Hematopoietic multipotent progenitor cell treated with erythropoietin and hydrocortisone succinate and interleukin-3 and kit ligand, for 6 days (in vitro differentiated cells): ENCODE measurements at places on chromosomes 2 and 18.

- DNase-seq: no peak
These were observed 9.9 kb downstream of the TOGARAM2 start for GRCh38 chr2:28991021-28991420.

DNA sequence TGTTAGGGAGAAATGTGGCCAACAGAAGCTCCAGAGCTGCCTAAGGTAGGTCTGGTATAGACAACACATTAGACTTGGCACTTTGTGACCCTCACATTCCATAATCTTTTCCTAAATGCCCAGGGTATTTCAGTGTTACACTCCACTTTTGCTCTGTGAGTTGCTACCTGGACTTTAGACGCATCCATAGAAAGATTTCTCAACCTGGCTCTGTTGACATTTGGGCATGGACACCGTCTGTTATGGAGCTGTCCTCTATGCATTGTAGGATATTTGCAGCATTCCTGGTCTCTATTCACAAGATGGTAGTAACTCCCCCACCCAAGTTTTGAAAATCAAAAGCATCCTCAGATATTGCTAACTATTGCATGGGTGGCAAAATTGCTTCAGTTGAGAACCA, 136.5 kb upstream of the NETO1 start:
- DNase-seq: no peak

- DNase-seq: no peak
These were observed 70.3 kb upstream of the SNTG2 start for GRCh38 chr2:880201-880970.

GRCh38 chr2:180002198-180002770, 4.8 kb downstream of the CWC22 start:
- peak; percentile 36 for DNase-seq

DNA sequence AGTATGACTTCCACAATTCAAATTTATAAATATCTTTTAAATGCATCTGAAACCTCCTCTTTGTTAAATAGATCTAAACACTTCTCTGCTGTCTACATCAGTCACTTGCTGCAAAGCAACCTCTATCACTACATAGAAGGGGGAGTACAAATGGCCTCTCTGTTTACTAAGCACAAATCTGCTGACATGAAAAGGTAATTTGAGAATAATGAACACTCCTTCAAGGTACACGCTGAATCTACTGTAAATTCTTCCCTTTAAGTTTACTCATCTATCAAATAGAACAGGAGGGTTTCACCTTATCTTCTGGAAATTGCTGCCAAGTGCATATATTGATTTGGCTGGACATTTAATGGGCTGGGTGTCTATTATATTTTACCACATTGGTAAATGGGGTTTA, 879.6 kb downstream of the SUCLG1 start:
- DNase-seq: no peak

- DNase-seq: peak; percentile 27
These were observed 143.0 kb upstream of the SLC1A4 start for GRCh38 chr2:64846177-64846576.

DNA sequence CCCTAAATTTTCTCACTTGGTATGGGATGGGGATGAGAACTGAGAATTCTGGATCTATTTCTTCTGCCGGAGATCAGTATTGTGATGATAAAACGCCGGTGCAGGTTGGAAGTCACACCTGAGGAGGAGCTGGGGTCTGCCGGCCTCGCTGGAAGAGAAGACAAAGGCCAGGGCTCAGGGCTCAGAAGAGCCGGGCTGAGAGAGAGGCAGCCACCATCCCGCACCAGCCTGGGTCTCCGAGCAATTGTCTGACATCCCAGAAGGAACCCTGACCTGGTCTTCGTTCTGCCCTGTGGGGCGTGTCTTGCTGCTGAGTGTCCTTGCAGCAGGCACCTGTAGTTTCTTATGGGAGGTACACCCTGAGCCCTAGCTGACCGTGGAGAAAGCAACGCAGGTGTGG, 31.4 kb upstream of the SALL3 start:
- no peak for DNase-seq

- no peak for DNase-seq
These were observed 9.8 kb downstream of the TRAK2 start for GRCh38 chr2:201441409-201441808.

DNA sequence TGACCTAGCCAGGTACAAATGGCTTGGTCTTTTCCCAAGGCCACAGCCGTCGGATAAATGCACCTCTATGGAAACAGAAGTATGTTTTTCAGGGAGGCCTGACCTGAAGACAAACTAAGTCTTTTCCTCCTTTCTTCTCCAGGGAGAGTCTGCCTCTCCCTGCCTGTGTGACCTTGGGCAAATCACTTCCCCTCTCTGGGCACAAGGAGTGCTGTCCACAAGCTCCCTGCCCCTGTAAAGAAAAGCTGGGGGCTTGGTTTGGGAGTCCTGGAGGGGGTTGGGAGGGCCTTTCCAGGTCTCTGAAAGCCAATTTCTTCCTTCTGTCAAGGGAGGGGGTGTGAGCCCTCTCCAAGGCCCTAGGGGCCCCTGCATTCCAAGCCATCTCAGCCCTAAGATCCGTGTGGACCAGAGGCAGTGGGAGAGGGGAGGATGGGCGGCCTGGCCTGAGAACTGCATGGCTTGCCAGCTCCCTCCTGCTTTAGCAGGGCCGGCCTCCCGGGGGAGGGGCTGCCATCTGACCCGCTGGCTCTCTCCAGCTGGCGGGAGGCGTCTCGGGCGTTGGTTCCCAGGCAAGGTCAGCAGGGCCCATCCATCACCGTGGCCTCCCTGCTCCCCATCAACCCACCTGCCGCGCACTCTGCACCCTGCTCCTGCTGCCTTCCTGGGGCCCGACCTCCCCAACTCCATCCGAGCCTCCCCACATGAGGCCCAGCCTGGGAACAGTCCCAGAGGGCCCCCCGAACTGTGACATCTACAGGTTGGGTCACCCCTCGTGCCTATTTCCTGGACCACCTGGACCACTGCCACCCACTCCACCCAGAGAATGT, 61.4 kb downstream of the SMAD7 start:
- DNase-seq: no peak

- DNase-seq: no peak
These were observed 12.9 kb upstream of the PGAP1 start for GRCh38 chr2:196939371-196939770.

GRCh38 chr2:235516257-235516656, 22.4 kb downstream of the AGAP1 start:
- no peak for DNase-seq

GRCh38 chr2:240435948-240436682, 652 bp downstream of the GPC1 start:
- no peak for DNase-seq

GRCh38 chr2:128710729-128711128, 392.1 kb upstream of the HS6ST1 start:
- peak; percentile 72 for DNase-seq

DNA sequence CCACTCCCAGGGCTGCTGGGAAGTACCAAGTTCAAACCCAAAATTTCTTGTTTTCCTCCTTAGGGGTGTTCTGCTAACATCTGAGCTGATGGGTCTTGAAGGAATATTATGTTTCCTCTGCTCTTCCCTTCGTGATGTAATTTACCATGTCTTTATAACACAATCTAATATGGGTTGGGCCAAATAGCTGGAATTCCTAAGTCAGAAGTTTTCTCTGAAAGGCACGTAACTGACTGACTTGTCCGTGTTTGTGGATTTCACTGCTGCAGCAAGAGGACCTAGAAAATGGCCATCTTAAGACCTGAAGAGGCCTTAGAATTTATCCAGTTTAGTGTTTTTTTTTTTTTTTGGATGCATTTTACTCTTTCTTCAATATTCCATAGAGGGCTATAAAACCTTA, 256.7 kb downstream of the DCDC2C start:
- no peak for DNase-seq

- DNase-seq: no peak
These were observed 68.8 kb downstream of the MAP4K4 start for GRCh38 chr2:101766337-101766736.

- DNase-seq: peak; percentile 14
These were observed 32.1 kb downstream of the ASAP2 start for GRCh38 chr2:9238591-9239326.

DNA sequence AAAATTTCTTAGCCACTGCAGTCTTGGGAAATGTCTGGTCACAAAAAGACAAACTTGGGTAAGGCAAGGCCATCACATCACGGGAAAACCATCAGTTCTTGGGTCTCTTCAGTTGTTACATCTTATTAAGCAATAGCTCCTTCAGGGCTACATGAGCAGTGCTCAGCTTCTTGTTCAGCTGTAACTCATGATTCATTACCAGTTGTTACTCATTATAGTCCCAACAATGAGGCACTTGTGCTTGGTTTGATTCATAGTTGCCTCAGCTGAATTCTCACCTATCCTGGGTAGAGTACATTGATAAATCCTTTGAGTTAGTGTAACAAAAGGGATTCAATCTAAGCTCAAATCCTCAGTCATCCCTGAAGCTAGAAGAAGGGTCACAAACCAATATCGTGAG, 102.4 kb upstream of the DCC start:
- DNase-seq: no peak

DNA sequence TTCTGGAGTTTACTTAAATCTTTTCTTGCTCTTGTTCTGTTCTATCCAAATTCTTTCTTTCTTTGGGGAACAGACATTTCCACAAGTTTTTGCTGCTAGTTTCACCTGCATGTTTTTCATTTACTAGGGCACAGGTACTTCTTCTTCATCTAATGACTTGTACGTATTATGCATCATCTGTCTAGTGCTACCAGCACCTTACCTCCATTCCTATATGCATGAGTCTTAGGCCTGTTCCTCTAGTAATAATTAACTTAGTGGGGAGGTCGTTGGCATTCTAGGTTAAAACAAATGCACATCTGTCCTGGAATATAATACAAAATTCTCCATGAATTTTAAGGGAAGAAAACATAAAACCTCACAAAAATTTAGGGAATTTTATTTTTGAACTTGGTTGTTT, 164.5 kb upstream of the STON1 start:
- no peak for DNase-seq

- DNase-seq: no peak
These were observed 22.1 kb upstream of the CCDC150 start for GRCh38 chr2:196617430-196617829.

DNA sequence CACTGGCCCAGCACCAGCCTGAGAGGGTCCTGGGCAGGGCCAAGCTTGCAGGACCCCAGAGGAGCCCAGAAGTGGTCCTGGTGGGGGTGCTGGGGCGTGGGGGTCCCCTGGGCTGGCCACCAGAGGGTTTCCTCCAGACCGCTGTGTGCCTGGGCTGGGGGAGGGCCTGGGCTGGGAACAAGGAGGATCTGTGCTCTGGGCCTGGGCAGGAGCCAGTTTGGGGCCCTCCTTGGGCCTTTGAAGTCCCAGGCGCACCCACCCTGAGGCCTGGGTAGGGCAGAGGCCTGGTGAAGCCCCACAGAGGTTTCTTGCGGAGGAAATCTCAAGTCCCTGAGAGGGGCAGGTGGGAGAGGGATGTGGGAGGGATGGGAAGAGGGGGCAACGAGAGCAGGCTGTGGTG, 63.4 kb upstream of the GPC1 start:
- DNase-seq: no peak

DNA sequence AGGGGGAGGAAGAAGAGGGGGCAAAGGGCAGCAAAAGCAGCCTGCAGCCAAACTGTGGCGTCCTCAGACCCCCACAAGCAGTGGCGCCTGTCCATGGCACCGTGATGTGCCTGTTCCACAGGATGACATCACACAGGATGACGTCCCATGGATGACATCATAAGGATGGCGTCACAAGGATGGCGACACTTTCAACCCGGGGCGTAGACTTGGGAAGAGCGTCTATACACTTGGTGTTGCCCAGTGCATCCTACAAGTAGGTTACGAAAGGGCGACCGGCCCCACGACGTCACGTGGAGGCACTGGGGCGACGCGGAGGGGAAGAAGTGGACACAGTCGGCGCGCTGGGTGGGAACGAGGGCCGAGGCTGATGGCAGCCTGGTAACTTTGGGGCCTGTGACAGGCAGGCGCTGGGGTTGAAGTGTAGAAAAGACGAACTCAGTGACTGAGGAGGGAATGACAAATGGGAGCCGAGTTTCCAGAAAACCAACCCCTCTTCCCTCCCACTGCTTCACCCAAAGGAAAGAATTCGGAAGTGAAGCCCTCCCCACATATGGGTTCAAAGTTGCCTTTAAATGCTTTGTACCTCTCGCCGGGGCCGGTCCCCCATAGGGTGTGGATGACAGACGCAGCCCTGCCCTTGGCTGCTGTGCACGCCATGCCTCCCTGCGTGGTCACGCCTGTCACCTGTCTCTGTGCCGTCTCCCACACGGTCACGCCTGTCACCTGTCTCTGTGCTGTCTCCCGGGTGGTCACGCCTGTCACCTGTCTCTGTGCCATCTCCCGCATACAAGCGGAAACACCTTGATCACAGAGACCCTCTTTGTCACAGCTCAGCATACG, 13.4 kb upstream of the KCNG2 start:
- no peak for DNase-seq

- peak; percentile 53 for DNase-seq
These were observed 12.4 kb downstream of the ANO7 start for GRCh38 chr2:241200822-241201395.

DNA sequence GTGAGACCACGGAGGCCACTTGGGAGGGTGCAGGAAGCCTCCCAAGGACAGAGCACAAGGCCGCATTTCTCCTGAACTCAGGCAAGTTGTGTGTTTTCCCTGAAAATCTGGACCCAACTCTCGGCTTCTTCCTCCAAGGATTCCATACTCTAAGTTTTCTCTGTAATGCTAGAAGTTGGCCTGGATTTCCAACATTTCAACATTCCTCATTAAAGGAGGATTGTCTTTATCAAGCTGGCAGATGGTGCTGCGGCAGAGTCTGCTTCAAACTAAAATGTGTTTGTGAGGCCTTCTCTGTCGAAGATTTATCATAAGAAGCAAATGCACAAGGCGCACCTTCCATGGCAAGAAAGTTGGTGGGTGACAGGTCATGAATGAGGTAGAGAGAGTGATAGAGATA, 94.4 kb upstream of the SATB2 start:
- no peak for DNase-seq

- DNase-seq: no peak
These were observed 118.6 kb downstream of the LOXHD1 start for GRCh38 chr18:46538376-46538775.

- no peak for DNase-seq
These were observed 149.0 kb downstream of the ARL6IP6 start for GRCh38 chr2:152867397-152867796.

GRCh38 chr18:52339891-52340371, at the start of gene DCC:
Gene DCC, plus strand, starts transcription at chr18:52340197. Its CDS starts 591 bp downstream, at chr18:52340788.
- peak; percentile 23 for DNase-seq

DNA sequence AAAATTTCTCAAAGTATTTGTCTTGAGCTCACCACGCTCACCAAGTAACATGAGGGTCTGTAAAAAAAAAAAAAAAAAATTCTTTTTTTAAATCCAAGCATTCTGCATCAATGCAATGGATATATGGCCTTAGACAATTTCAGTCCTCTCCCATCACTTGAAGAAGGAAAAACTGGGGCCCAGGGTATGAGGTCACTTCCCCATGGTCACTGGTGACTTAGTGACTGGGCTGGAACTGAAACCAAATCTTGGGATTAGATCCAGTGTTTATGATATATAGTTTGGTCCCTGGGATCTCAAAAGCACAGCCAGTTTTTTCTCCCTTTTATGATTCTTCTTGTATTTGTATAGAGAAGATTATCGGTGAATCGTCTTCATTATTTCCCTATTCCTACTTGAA, 477.9 kb upstream of the TNP1 start:
- DNase-seq: no peak

- no peak for DNase-seq
These were observed 112.5 kb downstream of the MGAT5 start for GRCh38 chr2:134366359-134366758.

GRCh38 chr18:41993151-41993550, 38.1 kb downstream of the PIK3C3 start:
- DNase-seq: no peak
